ENCODE measurements at places on chromosomes 7 and 10.

GRCh38 chr7:21953781-21954180 lies 8.1 kb upstream of the CDCA7L start:
- no peak for DNase-seq
- H3K4me3 ChIP-seq: no peak overlapping the region
- no peak overlapping the region for H3K27ac ChIP-seq
- no peaks in the 10 kb centered on the region for H3K36me3 ChIP-seq

- H3K4me3 ChIP-seq: no peak overlapping the region
- H3K36me3 ChIP-seq: no peaks in the 10 kb centered on the region
- DNase-seq: peak; percentile 56
- H3K27me3 ChIP-seq: no peaks in the 10 kb centered on the region
- no peaks in the 10 kb centered on the region for H3K4me1 ChIP-seq
These were observed 167.6 kb downstream of the AMPH start for GRCh38 chr7:38463277-38464225.

DNA sequence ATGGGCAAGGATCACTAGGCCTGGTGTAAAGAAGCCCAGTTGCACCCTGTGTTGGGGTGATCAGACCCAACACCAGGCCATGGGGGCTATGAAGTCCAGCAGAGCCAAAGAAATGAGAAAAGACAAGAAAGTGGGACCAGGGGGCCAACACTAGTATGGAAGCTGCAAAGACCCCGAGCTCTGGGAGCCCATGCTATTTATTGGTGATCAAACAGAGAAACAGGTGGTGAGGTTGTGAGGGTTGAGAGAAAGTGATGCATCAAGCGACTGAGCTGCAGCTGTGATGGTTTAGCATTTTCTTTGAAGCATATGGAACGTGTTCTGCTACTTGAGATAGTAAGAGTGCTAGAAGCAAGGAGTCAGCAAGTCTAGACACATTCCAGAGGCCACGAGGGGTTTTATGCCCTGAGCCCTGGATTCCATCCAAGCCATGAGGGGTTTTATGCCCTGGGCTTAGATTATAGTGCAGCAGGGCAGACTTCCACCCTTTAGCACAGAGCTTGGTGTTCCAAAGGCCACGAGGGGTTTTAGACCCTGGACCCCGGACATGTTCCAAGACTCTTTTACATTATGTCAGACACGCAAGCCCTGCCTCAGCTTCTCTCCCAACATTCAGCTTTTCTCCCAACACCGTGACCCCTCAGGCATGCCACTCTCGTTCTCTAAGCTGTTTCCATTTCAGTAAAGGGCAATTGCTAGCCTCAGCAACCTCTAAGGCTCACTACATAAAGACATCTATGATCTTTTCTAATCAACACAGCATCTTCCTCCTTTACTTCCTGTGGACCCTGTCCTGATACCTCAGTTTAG lies 43.1 kb upstream of the GPAM start:
- no peak overlapping the region for H3K27ac ChIP-seq
- no peaks in the 10 kb centered on the region for H3K36me3 ChIP-seq
- DNase-seq: no peak
- H3K4me1 ChIP-seq: no peaks in the 10 kb centered on the region
- H3K27me3 ChIP-seq: no peaks in the 10 kb centered on the region

- H3K4me3 ChIP-seq: no peak overlapping the region
- DNase-seq: no peak
- no peaks in the 10 kb centered on the region for H3K4me1 ChIP-seq
- no peaks in the 10 kb centered on the region for H3K27me3 ChIP-seq
These were observed 384.0 kb downstream of the SORCS3 start for GRCh38 chr10:105025092-105025491.

DNA sequence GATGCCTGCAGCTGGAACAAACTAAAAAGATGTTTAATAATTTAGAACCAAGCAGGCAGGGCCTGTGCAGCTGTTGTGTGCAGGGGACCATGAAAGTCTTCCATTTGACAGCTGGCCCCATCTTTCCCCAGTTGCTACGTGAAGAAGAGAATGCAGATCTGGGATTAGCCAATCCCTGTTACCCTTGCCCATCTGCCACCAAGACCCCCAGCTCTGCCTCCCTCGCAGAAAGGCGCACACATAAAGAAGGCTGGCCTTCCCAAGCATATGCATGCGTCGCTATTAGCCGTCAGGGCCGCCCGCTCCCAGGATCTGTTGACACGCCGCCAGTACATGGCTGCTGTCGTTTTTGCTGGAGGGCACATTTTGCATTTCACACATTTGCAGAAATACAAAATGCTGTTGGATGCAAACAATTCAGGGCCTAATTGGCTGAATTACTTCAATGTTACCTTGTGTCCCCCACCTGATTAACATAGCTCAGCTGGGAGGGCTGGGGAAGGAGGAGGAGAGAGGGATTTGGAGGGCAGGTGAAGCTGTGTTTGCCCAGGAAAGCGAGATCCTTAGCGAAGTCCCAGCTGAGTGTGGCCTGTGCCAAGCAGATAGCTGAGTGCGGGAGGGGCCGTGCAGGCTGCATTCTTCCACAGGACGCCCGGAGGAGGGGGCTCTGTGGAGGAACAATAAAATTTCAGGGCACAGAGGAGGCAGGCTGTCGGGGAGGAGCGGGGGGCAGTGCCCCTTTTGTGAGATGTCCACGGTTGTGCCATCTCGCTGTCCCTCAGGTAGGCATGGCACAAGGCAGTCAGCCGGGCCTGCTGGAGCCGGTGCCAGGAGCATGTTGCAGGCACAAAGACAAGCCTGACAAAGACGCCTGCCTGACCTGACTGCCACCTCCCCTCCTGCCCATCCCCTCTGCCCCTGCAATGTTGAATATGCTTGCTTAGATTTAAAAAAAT lies 443.0 kb upstream of the MKI67 start:
- no peaks in the 10 kb centered on the region for H3K4me1 ChIP-seq
- no peak for DNase-seq
- H3K36me3 ChIP-seq: no peaks in the 10 kb centered on the region
- peaks cover 3% of the 10 kb centered on the region for H3K27me3 ChIP-seq
- no peak overlapping the region for H3K27ac ChIP-seq
- H3K4me3 ChIP-seq: no peak overlapping the region

DNA sequence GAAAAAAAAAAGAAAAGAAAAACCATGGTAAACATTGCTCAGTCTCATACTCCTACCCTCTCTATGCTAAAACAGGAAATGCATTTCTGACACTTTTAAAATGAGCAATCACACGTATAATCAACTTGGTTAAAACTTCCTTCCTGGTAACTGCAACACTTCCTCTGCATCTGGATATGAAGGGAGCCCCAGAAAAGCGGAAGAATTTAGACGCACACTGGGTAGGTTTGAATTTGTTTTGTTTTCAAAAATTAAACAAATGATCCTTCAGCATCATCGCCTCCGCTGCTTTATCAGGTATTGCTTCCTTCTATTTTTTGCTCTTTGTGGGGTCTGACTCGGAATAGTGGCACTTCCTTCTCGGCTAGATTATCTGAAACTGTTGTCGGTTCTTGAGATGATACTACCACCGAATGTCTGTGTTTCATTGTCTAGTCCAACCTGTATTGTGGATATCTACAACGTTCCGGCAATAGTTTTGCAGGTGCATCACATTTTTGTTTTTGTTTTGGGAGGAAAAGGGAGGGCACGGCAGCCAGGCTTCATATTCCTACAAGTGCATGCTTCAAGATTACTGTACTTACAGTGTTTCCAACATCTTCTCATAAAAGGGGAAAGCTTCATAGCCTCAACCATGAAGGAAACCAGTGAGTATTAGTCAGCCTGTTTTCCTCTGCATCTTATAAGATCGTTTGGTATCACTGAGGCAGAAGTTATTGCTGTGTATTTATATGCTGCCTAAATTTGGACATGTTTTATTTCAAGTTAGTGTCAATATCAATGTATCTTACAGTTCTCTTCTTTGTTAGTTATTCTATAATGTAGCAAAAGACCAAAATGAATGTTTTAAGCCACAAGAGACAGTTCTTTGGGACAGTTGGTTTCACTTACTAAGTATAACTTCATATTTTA lies at the start of gene PIK3CG:
Gene PIK3CG, plus strand, starts transcription at position 153 of the 912 bp plus-strand sequence. CDS start 2,280 bp downstream, outside the sequence.
- peak within 1 kb of the TSS; percentile 40 for H3K4me3 ChIP-seq
- H3K27ac ChIP-seq: peak within 1 kb of the TSS; percentile 50
- peaks cover 2% of the 10 kb centered on the region for H3K36me3 ChIP-seq
- DNase-seq: peak; percentile 39
- no peaks in the 10 kb centered on the region for H3K27me3 ChIP-seq

GRCh38 chr10:132360766-132361447 lies 28.9 kb downstream of the LRRC27 start:
- no peak overlapping the region for H3K4me3 ChIP-seq
- no peaks in the 10 kb centered on the region for H3K36me3 ChIP-seq
- H3K27me3 ChIP-seq: no peaks in the 10 kb centered on the region
- H3K27ac ChIP-seq: no peak overlapping the region
- no peaks in the 10 kb centered on the region for H3K4me1 ChIP-seq
- DNase-seq: no peak

DNA sequence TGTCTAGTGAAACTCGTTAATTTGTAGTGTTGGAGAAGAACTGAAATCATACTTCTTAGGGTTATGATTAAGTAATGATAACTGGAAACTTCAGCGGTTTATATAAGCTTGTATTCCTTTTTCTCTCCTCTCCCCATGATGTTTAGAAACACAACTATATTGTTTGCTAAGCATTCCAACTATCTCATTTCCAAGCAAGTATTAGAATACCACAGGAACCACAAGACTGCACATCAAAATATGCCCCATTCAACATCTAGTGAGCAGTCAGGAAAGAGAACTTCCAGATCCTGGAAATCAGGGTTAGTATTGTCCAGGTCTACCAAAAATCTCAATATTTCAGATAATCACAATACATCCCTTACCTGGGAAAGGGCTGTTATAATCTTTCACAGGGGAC lies 187.6 kb downstream of the CFTR start:
- no peak overlapping the region for H3K4me3 ChIP-seq
- H3K4me1 ChIP-seq: no peaks in the 10 kb centered on the region
- no peaks in the 10 kb centered on the region for H3K36me3 ChIP-seq
- H3K27me3 ChIP-seq: no peaks in the 10 kb centered on the region
- no peak for DNase-seq

- H3K27ac ChIP-seq: no peak overlapping the region
- no peaks in the 10 kb centered on the region for H3K4me1 ChIP-seq
- peaks cover 14% of the 10 kb centered on the region for H3K36me3 ChIP-seq
- H3K4me3 ChIP-seq: no peak overlapping the region
- no peaks in the 10 kb centered on the region for H3K27me3 ChIP-seq
These were observed 42.3 kb downstream of the RGS10 start for GRCh38 chr10:119500123-119500795.
